ENCODE measurements at places on chromosomes 6 and 20.

GRCh38 chr6:167094436-167094819 is 28.5 kb upstream of the CCR6 start:
- no peak for DNase-seq

DNA sequence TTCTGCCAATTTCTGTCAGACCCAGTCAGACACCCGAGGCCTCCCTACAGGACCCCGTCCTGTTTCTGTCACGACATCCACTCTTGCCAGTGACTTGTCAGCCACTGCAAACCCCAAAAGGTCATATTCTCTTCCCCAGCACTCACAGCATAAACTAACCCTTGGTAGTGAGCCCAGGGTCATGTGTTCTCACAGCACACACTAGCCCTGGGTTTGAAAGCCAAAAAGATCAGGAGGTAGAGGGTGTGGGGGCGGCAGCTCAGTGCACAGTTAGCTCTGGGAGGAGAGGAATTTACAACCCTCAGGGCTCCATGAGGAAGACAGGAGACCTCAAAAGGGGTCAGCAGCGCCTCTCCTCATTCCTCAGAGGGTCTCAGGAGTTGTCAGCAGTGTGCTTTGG is 9.9 kb upstream of the SNX9 start:
- DNase-seq = no peak

DNA sequence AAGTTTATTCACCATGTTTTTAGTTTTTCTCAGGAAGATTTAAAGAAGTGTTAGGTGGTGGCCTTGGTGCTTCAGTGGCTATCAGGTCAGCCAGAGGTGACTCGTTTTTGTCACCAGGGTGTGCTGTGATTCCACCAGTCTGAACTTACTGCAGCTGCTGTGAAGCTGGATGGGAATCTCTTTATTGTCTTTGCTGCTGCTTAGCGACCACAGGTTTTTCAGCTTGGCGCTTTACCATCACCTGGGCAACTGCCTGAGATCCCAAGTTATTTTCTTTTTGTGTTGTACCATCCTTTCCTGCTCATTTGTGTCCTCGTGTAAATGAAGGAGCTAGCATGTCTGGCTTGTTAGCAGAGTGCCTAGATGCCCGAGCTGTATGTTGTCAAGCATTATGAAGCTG is 146.9 kb downstream of the MACROD2 start:
- peak; percentile 26 for DNase-seq

DNA sequence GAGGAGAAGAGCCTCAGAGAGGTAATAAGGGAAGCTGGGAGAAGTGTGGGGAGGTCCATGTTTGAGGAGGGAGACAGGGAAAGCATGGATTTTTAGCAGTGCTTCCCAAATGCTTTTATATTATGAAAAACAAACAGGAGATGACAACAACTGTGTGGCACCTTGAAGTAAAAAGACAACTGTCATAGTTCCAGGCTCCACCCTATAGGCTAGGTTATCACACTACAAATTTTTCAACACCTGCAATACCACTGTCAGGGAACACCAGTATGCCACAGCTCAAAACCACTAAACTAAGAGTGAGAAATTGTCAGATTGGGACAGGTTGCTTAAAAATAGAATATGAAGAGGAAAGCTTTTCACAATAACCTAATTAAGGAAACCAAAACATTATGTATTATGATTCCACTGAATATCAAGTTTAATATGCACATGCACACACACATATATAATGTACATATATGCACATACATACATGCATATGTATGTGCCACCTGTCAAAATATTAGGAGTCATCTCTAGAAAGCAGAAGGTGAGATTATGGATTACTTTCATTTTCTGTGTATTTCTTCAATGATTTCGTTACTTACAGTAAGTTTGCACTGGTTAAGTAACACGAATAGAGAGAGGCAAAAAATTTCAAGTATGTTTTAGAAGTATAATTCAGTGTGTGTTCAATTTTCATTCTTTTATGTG is 261.2 kb downstream of the PTPRK start:
- no peak for DNase-seq

- DNase-seq = no peak
These were observed 6.4 kb upstream of the SLC22A7 start for GRCh38 chr6:43291708-43292107.

GRCh38 chr6:32886681-32887383 is 32.8 kb downstream of the PSMB9 start:
- DNase-seq = no peak

DNA sequence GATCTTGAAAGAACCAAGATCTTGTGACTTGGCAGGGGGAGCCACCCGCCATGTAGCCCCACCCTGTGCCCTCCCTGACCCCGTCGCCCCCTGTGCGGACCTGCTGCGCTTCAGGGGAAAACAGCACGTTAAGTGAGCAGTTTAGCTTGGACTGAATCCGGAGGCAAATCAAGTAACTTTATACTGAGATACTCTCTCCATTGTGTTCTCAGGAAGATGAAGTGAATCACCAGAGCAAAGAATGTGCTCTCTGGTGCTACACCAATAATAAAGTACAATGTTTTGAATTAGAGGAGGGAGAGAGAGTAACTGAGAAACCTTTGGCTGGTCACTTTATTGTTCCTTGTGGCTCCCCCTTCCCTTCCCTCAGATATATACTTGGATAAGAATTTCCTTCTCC is 83.4 kb downstream of the TXNDC5 start:
- no peak for DNase-seq

GRCh38 chr6:130945401-130945919 is 117.6 kb downstream of the EPB41L2 start:
- DNase-seq = no peak

- no peak for DNase-seq
These were observed 147.6 kb downstream of the DTNBP1 start for GRCh38 chr6:15515226-15515625.

- no peak for DNase-seq
These were observed 94.7 kb downstream of the TMEM242 start for GRCh38 chr6:157228426-157229131.

- DNase-seq = no peak
These were observed 29.8 kb downstream of the ANKEF1 start for GRCh38 chr20:10064611-10065010.

GRCh38 chr20:21995461-21995860 is 290.0 kb downstream of the PAX1 start:
- DNase-seq = no peak

GRCh38 chr6:45132059-45132458 is 196.1 kb upstream of the RUNX2 start:
- no peak for DNase-seq

DNA sequence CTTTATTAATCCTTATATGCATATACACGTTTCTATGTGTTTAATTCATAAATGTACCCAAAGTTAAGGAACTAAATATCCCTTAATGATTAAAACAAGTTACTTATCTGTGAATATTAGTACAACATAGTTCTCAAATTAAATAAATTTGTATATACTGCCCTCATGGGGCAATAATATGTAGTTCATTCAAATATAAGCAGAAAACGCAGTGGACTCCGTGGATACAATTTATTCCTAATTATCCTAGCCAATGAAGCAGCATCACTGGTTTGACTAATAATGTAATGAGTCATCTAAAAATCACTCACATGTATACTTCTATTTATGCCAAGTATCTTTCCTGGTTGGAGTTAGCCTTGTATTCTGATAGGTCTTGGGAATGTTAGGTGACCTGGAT is 111.6 kb downstream of the TBC1D32 start:
- peak; percentile 9 for DNase-seq

DNA sequence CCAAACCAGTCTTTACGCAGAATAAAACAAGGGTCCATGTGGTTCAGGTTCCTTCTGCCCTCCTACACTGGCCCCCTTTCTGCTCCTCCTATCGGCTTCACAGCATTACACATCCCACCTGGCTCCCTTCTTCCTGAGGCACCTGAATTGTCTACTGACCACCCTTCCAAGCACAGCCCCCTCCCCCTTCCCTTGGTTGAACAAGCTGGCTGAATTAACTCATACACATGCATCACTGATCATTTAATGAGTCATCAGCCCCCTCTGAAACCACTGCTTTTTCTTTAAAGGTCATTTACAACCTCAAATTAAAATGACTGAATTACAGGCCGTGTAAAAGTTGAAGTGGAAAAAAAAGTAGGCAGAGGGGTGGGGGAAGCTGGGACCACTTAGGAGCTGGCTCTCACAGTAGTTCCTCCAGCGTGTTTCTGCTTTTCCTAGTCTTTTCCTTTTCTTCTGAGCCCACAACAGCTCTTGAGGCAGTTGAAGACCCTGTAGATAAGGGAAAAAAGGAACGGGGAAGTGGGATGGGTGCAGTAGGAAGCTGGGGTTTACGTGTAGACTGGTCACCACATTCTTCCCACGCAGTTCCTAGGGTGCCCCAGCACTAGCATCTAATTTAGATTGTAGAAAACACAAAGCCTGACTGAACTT is 67.6 kb downstream of the FYN start:
- peak; percentile 95 for DNase-seq

GRCh38 chr20:62795023-62795761 is 1.1 kb upstream of the MRGBP start:
- no peak for DNase-seq

DNA sequence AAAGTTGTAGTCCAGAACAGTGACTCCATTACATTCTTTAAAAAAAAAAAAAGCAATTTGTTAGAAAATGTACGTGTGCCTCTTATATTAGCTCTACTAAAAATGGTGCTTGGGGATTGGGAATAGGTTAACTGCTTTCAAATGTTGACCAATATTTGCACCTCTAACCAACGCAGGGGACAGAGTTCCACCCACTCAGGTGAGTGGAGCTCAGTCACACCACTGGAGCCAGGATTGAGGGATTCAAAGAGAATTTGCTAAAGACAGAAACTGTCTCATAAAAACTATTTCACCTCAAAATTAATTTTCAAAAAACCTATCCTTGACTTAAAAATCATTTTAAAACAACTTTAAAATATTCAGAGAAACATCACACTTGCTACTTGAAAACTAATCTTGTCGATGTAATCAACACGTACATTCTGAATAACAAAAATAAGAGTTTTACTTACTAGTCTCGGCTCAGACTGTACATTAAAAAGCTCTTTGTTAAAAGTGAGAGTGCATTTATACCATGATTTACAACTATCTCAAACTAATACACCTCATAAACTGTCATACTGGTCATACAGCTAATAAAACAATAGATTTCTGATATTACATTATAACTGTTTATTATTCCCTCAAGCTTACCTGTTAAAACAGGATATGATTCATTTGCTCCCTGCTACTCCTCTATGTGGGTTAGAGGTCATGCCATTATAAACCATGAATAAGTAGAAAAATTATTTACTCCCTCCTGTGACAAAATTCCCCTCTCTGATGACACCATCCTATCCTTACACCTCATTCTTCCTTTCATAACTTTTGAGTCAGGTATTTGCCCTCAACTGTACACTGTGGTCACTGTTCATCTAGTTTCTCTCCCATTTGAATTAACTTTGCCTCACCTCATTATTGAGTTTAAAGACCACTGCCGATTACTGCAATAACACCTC is 88.6 kb downstream of the PDE10A start:
- DNase-seq = no peak

DNA sequence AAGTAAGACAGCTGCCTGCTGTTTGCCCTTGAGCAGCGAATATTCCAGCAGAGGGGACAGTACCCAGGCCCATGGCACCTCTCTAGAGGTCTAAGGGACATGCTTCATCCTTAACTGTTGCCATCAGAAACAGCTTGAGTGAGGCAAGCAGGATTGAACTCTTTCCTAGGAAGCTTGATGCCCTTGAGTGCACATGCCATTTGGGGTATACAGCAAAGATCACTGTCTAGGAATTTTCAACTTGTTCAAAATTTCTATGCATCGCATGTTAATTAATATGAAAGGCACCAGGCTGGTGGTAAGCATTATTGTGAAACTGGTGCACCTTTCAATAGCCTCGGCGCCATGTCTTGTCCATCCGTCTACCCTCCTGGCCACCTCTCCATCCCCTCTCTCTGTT is 54.1 kb downstream of the EDN1 start:
- no peak for DNase-seq

DNA sequence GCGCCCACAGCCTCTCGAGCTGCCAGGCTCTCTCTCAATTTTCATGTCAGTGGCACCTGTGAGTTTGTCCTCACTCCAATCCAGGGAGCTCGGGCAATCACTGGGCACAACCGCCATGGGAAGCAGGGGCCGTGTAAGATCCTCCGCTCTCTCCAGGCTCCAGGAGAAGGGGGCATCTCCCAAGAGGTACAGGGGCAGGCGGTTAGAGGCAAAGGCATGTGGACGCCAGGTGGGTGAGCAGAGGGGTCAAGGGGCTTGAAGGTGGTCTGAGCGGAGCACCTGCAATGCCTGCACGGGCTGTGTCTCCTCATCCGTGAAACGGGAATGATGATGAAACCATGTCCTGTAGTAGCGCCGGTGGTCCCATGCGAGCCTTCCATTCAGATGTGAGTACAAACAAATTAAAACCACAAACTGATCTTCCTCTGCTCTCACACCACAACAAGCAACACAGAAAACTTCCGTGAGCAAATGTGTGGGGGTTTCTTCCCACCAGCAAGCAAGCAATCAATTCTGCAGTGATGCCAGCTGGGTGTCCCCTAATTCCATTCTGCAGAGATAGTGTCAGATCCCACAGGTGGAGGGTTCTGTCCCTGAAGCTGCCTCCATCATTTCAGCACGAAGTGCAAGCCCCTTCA is 222.5 kb upstream of the PMEPA1 start:
- DNase-seq = no peak

- no peak for DNase-seq
These were observed 251.0 kb upstream of the NRSN1 start for GRCh38 chr6:23875006-23875405.

- no peak for DNase-seq
These were observed 90.0 kb upstream of the MAFB start for GRCh38 chr20:40778894-40779496.

DNA sequence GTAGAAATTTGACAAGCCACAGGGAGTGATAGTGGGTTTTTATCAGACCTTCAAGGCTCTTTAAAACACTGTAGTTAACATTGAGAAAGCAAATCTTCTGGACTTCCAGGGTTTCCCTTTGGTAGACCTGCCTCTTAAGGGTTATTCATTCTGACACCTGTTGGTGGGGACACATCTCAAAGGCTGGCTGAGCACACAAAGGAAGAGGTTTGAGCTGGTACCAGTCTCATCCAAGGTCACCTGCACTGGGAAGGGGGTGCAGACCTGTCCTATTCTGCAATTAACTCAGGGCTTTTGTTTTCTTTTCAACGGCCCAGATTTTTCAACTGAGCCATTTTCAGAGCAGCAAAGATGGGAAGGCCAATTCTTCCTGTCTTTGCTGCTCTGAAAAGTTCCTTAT is 45.6 kb downstream of the EDN1 start:
- no peak for DNase-seq

GRCh38 chr6:93419304-93420162 is at the start of gene EPHA7:
TSS of gene EPHA7 (minus strand) at chr6:93419559. CDS start at chr6:93419341, 218 bp downstream.
- peak; percentile 93 for DNase-seq
